ENCODE measurements at places on chromosomes 7 and 10. TPM values are rescaled to one million over a fixed set of nuclear protein-coding genes. Genes with fewer than 3 reads are reported as not detected.

Gene PRKAR2B
- total RNA-seq, result 43.5 TPM

Gene SLC26A3
- 1.9 TPM for total RNA-seq

Gene PILRB
- total RNA-seq, result 34.4 TPM

DNA sequence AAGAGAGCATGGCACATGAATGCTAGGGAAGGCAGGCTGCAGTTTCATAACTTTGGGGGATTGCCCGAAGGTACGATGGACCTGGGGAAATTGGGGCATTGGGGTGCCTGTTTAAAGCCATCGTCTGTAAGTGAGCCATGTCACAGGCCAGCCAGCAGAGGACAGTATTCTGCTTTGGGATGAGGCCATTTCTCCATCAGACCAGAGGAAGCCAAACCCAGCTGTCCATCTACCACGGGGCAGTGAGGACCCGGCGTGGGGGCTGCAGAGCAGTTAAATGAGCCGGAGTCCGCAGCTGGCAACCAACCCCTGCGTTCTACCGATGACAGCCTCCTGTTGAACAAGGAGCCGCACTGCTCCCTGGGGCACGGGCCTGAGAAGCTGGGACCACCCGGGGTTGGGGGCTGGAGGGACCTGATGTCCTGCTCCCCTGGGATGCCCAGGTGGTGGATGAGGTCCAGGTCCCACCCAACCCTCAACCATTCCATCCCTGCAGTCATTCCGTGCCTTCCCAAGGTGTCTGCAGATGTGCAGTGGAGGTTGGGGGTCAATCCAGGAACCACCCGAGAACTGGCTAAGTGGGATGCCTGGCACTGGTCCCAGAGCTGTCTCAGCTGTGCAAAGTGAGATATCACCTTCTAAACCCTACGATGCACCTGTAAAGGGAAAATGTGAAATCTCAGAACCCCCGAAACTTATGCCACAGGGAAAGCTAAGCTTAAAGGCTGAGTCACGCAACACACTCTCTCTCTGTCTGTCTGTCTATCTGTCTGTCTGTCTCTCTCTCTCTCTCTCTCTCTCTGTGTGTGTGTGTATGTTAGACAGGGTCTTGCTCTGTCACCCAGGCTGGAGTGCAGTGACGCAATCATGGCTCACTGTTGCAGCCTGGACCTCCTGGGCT lies 12.1 kb upstream of the RHBDD2 start:
- peak; percentile 66 for DNase-seq

DNA sequence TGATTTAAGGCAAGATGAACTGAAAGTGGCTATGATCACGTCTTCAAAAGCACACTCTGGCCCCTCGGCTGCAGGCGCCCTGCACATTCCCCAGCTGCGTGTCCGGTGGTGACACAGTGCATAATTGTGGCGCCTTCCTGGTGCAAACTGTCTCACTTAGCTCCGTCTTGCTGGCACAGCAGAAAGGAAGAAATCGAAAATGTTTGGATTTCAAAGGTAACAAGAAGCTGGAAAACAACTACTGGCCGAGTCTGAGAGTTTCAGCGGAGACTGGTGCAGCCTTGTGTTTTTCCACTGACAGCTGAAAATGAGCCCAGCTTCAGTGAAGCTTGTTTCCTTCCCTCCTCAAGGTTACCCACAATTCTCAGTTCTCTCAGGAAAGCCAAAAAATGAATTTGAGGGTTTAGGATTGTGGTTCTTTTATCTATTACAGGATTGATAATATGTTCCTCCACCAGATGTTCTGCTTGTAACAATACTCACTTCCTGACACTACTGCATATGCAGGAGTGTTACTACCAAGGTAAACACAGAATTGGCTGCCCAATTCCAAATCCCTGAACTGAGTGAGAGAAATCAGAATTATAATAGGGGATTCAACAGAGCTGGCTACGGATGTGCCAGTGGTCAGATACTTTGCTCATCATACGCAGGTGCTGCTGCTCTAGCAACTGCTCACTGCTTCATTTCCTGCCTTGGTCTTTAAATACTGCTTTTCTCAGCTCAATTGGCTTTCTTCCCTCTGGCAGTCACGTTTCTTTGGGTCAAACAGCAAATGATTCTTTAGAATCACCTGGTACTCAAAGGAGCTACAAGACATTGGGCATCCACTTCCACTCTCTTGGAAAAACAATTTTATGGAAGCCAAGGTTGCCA lies 63.7 kb downstream of the TRUB1 start:
- no peak for DNase-seq

GRCh38 chr10:5927306-5927705 lies 37.3 kb downstream of the FBH1 start:
- no peak for DNase-seq

- DNase-seq, result no peak
These were observed 228.4 kb downstream of the FANK1 start for GRCh38 chr10:126124668-126125349.

DNA sequence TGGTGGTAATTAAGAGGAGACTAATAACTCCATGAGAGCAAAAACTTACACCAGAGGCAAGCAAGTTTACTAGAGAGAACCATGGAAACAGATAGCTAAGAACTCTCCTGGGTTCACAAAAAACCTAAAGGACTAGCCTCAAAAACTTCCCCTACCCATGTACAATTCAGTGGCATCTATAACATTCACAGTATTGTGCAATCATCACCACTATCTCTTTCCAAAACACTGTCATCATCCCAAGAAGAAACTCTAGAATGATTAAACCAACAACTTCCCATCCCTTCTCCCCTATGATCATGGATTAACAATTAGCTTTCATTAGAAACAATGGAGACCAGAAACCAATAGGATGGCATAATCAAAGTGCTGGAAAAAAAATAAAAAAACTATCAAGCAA lies 1038.3 kb downstream of the LRMDA start:
- DNase-seq, result no peak

DNA sequence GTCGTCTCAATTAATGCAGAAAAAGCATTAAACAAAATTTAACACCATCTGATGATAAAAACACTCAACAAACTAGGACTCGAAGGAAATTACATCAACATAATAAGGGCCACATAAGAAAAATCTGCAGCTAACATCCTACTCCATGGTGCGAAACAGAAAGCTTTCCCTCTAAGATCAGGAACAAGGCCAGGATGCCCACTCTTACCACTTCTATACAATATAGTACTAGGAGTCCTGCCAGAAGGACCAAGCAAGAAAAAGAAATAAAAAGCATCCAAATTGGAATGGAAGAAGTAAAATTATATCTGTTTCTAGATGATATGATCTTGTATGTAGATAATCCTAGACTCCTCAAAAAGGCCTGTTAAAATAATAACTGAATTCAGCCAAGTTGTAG lies 143.8 kb upstream of the GPR22 start:
- DNase-seq, result no peak

- no peak for DNase-seq
These were observed 344.2 kb upstream of the MGMT start for GRCh38 chr10:129122846-129123245.

DNA sequence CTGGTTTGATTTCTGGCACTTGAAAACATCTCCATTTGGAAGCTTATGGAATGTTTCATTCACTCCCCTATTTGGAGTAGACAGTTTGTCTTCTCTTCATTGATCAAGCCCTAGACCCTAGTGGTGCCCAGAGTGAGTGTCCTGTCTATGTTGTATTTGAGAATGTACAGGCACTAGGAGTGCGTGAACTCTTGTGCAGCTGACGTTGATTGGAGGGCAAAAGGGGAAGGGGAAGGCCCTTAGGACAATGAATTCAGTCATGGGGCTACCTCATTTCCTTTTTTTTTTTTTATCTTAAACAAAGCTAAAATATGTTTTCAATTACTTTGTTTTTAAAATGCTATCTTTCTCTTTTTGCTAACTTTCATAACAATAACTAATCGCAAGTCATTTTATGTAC lies 66.5 kb downstream of the ADD3 start:
- DNase-seq, result no peak
